HCEC 1CT (cell line): ENCODE measurements at places on chromosomes 1 and 21.

- no peak for DNase-seq
Observed at GRCh38 chr1:20329793-20330542, 39.3 kb downstream of the VWA5B1 start.

- no peak for DNase-seq
Observed at GRCh38 chr1:15323989-15324868, 77.2 kb downstream of the FHAD1 start.

GRCh38 chr1:46461017-46461808 is 28.4 kb upstream of the DMBX1 start:
- DNase-seq = no peak

DNA sequence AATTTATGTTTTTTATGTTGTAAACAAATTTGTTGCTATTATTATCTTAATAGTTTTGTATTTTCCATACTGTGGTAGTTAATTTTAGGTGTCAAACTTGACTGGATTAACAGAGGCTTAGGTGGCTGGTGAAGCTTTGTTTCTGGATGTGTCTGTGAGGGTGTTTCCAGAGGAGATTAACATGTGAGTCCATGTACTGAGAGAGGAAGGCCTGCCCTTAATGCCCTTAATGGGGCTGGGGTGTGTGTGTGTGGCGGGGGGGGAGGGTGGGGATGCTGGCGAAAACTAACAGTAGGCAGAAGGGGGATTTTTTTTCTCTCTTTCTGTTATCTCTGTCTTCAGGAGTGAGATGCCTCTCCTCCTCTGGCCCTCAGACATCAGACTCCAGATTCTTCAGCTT is 1.9 kb downstream of the OR14A16 start:
- no peak for DNase-seq
